ENCODE measurements at places on chromosomes 2 and 18.

- no peak for DNase-seq
These were observed 39.5 kb downstream of the BABAM2 start for GRCh38 chr2:27929916-27930486.

- no peak for DNase-seq
These were observed 391.8 kb upstream of the CRIM1 start for GRCh38 chr2:35963824-35964223.

DNA sequence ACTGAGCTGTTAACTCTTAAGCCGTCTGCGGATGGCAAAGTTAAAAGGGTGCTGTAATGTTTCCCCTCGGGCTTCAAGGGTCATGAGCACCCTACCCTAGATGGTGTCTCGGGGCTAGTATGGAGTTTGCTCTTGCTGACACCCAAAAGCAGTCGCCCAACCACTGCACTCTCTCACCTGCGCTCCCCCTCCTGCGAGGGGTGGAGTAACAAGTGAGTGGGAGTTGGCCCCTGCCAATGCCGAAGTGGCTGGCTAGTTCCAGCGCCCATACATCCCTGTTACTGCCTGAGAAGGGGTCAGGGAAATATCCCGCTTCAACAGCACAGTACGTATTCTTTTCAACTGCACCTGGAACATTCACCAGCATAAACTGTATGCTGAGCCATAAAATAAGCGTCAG is 47.5 kb downstream of the FAM117B start:
- no peak for DNase-seq

GRCh38 chr2:112149194-112149593 is 11.0 kb downstream of the FBLN7 start:
- no peak for DNase-seq

GRCh38 chr18:31983020-31983419 is 35.6 kb upstream of the RNF125 start:
- no peak for DNase-seq

DNA sequence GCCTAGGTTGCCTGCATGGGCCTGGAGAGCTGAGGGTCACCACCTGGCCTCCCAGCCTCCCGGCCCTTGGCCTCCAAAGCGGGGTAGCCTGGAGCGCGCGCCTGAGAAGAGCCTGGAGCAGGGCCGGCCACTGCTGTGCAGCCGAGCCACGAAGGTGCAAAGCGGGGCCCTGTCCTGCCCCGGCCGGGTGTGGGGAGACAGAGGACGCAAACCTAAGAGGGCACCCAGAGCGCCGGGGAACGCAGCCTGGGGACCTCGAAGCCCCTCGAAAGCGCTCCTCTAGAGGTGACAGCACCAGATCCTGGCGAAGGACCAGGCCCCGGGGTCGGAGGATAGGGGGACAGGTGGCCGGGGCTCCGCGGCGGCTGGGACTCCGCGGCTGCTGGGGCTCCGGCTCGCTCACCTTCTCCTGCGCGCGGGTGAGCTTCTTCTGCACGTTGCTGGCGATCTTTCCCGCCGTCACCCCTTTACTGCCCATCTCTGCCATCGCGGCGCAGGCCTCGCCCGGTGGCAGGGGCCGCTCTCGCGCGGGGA is 430 bp downstream of the BIN1 start:
- DNase-seq: no peak

DNA sequence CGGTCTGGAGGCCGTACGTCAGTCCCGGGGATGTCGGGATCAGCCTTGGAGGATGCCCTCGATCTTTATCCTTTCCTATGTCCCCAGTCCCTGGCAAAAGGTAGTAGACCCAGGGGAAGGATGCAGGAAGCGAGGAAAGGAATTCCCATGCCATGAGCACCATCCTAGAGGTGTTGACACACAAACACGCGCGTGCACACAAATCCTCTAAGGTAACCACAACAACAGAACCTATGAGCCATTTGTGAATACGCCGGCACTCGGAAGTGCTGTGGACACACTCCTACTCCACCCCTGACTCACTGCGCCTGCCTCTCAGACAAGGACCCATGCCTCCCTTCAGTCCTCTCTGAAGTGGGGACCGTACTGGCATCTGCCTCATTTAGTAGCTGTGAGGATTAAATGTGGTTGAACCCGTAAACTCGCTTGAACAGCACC is 11.3 kb upstream of the MLPH start:
- no peak for DNase-seq

DNA sequence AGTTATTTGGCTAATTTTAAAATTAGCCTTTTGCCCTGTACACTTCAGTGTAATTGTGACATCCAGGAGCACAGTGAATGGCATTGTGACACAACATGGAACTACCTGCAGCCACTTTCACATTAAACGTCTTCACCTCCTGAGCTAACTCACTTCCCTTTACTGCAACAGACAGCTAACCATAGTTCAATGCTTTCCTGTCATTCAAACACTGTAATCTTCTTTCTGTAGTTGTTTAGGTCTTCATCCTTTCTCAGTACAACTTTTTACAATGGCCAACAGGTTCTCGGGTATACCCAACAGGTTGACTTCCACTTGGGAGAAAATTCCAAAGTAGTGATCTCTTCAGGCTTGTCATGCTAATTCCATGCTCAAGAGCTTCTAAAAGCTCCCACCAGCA is 8.6 kb upstream of the AGPS start:
- DNase-seq: no peak

DNA sequence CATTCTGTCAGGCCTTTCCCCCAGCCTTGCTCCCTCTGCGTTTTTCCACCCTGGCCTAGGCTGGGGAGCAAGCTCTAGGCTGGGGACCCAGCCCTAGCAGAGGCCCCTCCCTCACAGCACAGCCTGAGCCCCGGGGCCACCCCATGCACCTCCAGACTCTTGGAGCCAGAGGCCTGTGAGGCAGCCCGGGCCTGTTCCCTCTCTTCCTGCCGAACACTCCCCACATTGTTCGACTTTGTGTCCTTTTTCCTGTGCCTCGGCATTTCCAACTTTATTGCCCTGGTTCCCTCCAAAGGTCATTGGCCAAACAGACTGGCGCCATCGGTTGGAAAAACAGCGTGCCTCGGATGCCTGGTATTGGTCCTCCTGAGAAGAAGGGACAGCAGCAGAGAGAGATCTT is 79.7 kb downstream of the HS1BP3 start:
- no peak for DNase-seq

DNA sequence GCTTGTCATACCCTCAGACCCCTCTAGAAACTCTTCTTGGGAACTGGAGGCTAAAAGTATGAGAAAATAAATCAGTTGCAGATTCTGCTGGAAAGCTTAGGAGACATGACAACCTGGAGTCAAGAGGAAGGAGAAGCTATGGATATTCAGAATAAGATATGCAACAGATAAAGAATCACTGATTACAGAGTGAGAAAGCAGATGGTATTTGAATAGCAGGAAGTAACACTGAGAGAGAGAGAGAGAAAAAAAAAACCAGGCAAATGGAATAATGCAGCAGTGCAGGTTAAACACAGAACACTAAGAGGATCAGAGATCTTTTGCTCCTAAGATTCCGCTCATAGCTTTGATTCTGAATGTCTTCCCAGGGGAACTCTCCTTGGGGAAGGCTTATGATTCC is 1284.1 kb upstream of the NXPH2 start:
- DNase-seq: no peak

DNA sequence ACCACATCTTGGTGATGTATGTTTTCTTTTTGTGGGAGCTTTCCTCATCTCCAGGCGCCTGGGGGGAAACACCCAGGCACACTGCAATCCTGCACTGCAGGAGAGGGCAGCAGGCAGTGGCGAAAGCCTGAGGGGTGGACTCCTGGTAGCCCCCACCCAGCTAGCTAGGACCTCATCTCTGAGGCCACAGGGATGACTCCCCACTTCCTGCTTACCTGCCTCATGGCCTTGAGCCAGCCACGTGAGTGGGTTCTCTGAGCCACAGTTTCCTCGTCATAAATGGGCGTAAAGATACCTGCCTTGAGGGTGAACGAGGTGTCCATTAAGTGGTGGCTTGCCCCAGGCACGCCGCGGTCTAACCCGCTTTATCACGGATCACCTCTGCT is 19.1 kb downstream of the TRAF3IP1 start:
- DNase-seq: no peak

DNA sequence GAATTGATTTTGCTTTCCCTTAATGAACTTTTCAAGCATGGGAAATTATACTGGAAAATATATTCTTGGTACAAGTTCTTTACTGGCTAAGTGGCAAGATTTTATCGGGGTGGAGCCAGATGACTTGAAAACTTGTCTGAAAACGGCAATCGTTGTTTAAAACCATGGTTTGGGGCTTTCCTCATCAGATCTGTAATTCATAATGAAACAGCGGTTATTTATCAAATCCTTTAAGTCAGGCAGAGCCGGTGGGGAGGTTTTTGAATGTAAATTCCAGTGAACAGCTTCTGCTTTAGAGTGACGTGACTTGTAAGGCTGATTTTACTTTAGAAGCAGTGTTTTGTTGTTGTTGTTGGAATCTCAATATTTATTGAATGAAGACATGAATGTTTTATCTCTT is 2.6 kb downstream of the SEC11C start:
- no peak for DNase-seq

DNA sequence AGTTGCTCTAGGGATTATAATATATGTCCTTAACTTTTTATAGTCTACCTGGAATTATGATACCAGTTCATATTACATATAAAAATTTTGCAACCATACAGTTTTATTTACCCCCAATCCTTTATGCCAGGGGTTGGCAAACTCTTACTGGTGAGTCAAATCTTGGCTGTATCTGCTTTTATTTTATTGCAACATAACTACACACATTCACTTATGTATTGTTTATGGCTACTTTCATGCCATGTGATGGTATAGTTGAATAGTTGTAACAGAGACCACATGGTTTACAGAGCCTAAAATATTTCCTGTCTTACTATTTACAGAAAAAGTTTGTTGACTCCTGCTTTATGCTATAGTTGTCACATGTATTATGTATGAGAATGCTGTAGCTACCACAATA is 25.8 kb upstream of the DLX2 start:
- no peak for DNase-seq

DNA sequence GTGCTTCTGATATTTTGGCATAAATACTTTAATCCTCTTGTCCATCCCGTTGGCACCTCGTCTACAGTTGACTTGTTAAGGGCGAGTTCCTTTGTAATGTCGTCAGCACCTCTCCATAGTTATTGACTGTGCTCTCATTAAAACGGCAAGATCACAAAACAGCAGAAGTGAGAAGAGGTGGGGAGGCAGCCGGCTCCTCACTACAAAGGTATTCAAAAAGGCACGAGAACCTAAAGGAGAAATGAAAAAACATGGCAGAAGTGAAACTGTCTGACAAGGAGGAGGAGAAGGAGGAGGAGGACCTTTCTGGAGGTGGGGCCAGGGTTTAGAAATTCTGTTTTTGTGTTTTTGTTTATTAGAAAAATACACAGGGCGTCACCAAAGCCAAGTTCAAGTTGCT is 235.6 kb downstream of the BCL11A start:
- DNase-seq: no peak

GRCh38 chr2:64606479-64607363 is 47.0 kb downstream of the SERTAD2 start:
- DNase-seq: peak; percentile 65

GRCh38 chr2:229927817-229928321 is 5.6 kb downstream of the FBXO36 start:
- no peak for DNase-seq

DNA sequence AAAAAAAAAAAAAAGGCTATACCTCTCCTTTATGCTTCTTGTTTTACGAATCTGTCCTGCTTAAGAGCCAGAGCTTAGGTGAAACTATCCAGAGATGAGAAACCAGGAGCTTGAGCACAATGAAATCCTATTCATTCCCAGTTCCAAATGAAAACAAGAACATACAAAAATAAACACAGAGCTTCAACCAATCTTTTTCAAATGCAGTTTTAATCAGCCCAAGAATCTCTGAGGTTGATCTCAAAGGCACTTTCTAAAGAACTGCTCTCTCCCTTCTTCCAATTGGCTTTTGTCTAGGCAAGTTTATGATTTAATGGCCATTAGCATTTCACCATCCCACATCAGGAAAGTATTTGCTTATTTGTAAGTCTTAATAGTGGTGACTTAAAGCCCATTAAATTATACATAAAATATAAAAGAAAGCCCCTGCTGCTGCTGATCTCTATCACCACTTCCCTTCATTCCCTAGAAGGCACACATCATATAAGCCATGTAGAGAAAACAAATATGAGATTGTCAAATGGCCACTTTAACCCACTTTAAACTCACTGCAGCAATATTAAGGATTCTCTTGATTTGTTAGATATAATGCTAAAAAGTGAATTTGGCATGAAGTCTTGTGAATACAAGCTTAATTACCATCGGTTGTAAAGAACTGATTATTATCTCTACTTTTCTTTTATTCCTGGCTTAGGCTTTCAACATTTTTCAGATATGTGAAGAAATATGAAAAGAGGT is 29.3 kb upstream of the SCN9A start:
- DNase-seq: no peak

DNA sequence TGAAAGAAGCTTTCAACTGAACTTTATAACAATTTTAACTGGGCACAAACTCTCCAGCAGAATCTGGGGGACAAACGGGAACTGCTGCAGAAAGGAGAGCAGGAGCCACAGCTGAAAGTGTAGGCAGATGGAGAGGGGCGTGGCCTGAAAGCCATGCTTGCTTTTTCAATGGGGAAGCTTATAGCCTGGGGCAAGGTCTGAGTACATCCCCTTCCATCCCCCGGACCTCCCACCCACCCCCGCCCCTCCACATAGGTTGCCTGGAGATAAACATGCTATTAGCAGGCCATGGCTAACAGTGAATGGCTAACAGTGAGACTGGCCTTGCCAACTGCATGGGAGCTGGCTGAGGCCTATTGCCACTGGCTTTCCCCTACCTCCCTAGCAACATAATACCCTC is 317.9 kb upstream of the TANK start:
- no peak for DNase-seq

DNA sequence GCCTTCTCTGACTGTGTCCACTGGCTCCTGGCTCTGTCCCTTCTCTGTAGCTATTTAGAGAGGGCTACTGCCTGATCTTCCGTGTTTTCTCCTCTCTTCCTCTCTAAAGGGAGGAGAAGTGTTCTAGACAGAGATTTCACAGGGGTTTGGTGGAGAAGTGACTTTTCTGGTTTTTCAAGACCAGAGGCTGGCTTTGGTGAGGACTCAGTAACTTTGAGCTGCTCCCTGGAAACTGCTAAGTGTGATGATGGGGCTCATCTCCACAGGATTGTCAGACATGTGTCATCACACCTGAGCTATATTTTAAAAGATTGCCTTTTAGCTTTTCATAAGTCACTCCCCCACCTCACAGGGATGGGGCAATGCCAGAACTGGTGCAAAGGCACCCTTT is 6.2 kb downstream of the MAL start:
- no peak for DNase-seq

GRCh38 chr2:99898336-99899048 is 243.9 kb downstream of the AFF3 start:
- DNase-seq: no peak

GRCh38 chr2:215535125-215535668 is 99.3 kb upstream of the FN1 start:
- DNase-seq: no peak

GRCh38 chr2:27891673-27892105 is 1.2 kb downstream of the BABAM2 start:
- DNase-seq: no peak

Measured in head of caudate nucleus (tissue), 42 donors.